ENCODE measurements at places on chromosomes 11 and 22. TPM values are rescaled to one million over a fixed set of nuclear protein-coding genes. Genes with fewer than 3 reads are reported as not detected.

The SLCO2B1 gene
- not detected for total RNA-seq

The MPPED2 gene
- not detected for total RNA-seq

The KCTD14 gene
- total RNA-seq = 11.2 TPM

The ANO3 gene
- total RNA-seq = not detected

The KCNJ1 gene
- 0.03 TPM for total RNA-seq

The ADAMTS15 gene
- 0.49 TPM for total RNA-seq

The POTEH gene
- not detected for total RNA-seq

The OR5B21 gene
- not detected for total RNA-seq

The OR2D2 gene
- 0.11 TPM for total RNA-seq

The CYTH4 gene
- 0.04 TPM for total RNA-seq

The NCF4 gene
- total RNA-seq = not detected

The CD3D gene
- not detected for total RNA-seq

The RASSF10 gene
- 3.6 TPM for total RNA-seq

The OR2AG1 gene
- not detected for total RNA-seq

The SLC25A1 gene
- total RNA-seq = 125 TPM

The PPP2R1B gene
- total RNA-seq = 30.4 TPM

The GAL gene
- total RNA-seq = 1.6 TPM

The CAT gene
- total RNA-seq = 41.1 TPM

The IRAG1 gene
- total RNA-seq = 0.03 TPM

The RAG2 gene
- not detected for total RNA-seq

The DDTL gene
- total RNA-seq = 0.61 TPM

The MS4A6A gene
- total RNA-seq = not detected

The OR52N1 gene
- not detected for total RNA-seq

The RIMBP3B gene
- not detected for total RNA-seq

The SERHL2 gene
- total RNA-seq = 0.88 TPM

The SAA1 gene
- 14.6 TPM for total RNA-seq

The OR10D3 gene
- not detected for total RNA-seq

The RNF121 gene
- total RNA-seq = 21.6 TPM

The TRMT112 gene
- total RNA-seq = 386 TPM

The PDE3B gene
- total RNA-seq = 0.03 TPM

The PDGFB gene
- total RNA-seq = 12.8 TPM

The SLC22A12 gene
- not detected for total RNA-seq

The CAPN5 gene
- 0.81 TPM for total RNA-seq

The F2 gene
- total RNA-seq = not detected

The KRTAP5-7 gene
- total RNA-seq = not detected

The OR52I2 gene
- not detected for total RNA-seq

The INSC gene
- total RNA-seq = 0.07 TPM

The MMP13 gene
- total RNA-seq = not detected

The KCNK4 gene
- not detected for total RNA-seq

The MS4A8 gene
- not detected for total RNA-seq

The CHRM1 gene
- total RNA-seq = not detected

The TSGA10IP gene
- total RNA-seq = not detected

The B4GALNT4 gene
- total RNA-seq = 12.7 TPM

The DENND6B gene
- total RNA-seq = 0.42 TPM

The NAV2 gene
- total RNA-seq = 12.1 TPM

The SCUBE1 gene
- not detected for total RNA-seq

The EIF4G2 gene
- total RNA-seq = 659 TPM

The RBMXL2 gene
- total RNA-seq = not detected

The FLRT1 gene
- total RNA-seq = not detected

The GPR83 gene
- total RNA-seq = not detected

The UBQLN3 gene
- not detected for total RNA-seq

The OR6A2 gene
- total RNA-seq = not detected

The MMP3 gene
- total RNA-seq = 0.21 TPM

The FREY1 gene
- 0.14 TPM for total RNA-seq

The EHF gene
- total RNA-seq = 97.2 TPM

The MOB2 gene
- total RNA-seq = 38.5 TPM

The LGALS12 gene
- not detected for total RNA-seq

All from foreskin keratinocyte (primary cell).